ENCODE measurements at places on chromosomes 2 and 18.

DNA sequence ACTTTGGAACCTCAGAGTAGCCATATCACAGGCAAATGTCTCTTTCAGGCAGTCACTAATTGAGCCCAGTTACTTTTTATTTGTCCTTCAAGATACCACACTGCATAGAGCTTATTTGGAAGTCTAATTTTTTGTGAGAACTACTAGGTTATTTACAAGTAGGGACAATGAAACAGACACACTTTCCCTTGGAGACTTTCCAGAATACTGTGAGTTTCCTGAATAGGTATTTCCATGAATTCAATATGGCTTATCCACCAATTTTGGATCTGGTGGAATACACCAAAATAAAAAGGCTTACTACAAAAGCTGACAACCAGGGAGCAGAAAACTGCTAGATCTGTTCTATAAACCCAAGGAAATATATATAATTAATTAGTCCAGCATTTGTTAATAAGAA lies 83.3 kb downstream of the NRXN1 start:
- DNase-seq = no peak

DNA sequence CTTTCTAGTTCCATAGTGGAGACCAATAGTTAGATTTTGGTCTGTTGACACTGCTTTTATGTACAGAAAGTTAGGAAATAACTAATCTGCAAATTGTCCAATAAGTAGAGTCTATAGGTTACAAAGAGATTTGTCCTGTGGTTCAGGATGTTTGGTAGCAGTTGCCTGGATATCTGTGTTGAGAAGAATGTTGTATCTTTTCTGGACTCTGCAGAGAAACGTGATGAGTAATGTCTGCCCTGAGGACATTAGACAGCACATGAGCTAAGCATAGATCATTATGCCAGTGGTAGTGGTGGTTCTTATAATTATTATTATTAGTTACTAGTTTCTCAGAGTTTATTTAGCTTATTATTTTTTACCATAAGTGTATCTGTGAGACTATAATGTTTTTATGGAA lies 65.8 kb downstream of the ANKRD62 start:
- no peak for DNase-seq

DNA sequence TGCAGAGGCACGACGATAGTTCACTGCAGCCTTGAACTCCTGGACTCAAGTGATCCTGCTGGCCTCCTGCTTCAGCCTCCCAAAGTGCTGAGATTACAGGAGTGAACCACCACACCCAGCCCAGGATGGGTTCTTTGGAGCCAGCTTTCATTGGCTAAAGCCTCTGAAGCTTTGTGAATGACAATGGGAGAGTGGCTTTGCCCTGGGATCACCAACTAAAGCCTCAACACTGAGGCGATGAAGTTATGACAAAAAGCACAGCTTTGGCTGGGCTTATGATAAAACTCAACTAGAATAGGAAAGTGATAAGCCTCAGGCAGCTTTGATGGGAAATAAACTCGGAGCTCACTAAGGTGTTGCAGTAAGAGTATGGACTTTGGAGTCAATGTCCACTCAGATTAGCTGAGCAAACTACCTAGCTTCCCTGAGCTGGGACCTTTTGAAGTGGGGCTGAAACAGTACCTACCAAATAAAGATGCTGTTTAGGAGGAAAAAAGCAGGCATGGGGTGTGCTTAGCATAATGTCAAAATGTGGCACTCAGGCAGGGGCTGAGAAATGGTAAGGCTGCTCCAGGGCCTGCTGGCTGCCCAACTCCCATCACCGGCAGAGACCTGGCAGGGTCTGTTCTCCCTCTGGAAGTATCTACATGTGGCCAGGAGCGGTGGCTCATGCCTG lies 4.3 kb downstream of the TMEM127 start:
- DNase-seq = no peak

GRCh38 chr2:71675296-71675695 lies 221.9 kb downstream of the DYSF start:
- DNase-seq = no peak

- DNase-seq = no peak
These were observed 250.8 kb upstream of the ZEB2 start for GRCh38 chr2:144770616-144771230.

GRCh38 chr2:187655001-187655400 lies 100.8 kb upstream of the TFPI start:
- no peak for DNase-seq

DNA sequence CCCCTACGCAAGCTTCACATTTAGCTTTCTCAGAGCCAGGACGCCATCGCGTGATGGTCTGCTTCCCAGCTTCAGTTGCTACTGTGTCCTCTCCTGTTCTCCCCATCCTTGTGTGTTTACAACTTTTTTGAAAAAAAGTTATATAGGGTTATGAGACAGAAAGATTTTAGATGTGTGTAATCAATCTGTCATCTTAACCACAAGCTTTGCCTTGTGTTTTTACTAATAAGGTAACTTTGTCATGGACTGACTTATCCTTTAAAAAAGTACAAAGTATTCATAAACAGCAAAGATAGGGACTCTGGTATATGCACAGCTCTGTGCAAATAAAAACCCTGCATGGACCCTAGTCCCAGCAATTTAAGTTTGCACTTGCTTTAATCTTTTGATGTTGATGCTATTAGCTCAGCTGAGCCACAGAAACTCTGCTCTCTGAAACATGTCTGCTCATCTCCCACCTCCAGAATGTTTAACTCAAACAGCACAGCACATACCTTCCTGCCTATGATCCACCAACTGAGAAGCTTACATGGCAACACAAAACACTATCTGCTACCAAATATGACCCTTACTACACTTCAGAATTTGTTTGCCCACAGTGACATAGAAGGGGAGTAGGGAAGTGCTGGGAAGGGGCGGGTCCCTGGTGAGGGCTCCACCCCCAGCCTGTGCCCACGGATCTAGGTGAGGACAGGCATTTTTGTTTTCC lies 42.7 kb downstream of the SAP130 start:
- DNase-seq = no peak

- no peak for DNase-seq
These were observed 84.2 kb downstream of the DYNC1I2 start for GRCh38 chr2:171771463-171771862.

GRCh38 chr2:38259311-38259710 lies 117.8 kb downstream of the ATL2 start:
- no peak for DNase-seq

DNA sequence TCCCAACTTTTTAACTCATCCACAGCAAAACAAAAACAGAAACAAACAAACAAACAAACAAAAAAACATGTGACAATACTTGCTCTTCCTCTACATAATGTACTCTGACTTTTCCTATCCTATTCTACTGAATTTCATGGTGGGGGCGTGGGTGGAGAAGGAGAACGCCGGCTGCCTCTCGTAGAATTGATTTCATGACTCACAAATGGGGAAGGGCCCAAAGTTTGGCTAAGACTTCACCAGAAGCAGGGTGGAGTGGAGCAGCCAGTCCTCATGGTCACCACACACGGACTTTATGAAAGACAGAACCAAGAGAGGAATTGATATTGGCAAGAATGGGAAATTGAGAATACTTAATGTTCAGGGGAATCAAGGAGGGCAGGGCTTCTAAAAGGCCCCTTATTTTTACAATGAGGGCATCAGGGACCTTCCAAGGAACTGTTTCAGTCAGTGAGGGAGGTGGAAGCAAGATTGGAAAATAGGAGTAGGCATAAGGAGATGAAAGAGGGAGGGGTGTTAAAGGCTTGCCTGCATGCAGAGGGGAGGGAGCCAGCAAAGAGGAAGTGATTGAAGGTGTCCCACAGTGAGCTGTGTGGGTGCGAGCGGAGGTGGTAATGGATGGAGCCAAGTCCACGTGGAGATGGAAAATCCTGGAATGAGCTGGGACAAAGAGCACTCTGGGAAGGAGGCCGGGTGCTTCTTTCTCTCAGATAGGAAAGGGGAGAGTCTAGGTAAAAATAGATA lies 27.9 kb downstream of the MARCHF4 start:
- DNase-seq = no peak

DNA sequence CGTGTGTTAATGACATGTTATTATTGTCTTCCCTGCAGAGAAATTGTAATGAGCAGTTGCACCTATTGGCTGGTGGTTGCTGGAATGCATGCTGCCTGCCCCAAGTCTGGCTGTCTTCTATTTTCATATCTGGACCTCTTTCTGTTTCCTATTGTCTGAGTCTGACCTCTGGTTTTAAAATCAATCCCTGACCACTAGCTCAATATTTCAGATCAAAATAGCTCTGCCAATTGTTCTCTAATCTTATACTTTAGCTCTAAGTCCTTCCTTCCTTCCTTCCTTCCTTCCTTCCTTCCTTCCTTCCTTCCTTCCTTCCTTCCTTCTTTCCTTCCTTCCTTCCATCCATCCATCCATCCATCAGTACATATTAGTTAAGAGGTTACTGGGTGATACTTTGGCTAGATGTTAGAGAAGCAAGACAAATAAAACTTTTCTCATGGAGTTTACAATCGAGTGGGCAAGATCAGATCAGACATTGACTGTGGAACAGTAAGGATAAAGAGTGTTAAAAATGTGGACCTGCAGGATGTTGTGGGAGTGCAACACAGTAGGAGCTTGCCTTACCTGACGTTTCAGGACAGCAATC lies 417.1 kb downstream of the SOCS6 start:
- no peak for DNase-seq

DNA sequence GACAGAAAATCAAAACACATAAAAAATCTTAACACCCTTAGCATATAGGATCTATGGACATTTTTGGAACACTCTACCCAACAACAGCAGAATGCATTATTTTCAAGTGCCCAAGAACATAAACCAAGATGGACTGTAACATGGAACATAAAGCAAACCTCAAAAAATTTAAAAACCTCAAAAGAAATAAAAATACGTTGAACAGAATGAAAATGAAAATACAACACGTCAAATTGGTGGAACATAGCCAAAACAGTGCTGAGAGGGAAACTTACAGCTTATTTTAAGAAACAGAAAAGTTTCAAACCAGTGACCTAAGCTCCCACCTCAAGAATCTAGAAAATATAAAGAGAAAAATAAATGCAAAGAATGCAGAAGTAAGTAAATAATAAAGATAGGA lies 58.3 kb upstream of the BCL2L11 start:
- DNase-seq = no peak

- no peak for DNase-seq
These were observed 262.4 kb upstream of the SALL3 start for GRCh38 chr18:78717051-78717765.

GRCh38 chr18:63143330-63143771 lies 176.2 kb downstream of the BCL2 start:
- DNase-seq = no peak

- DNase-seq = no peak
These were observed 4.0 kb downstream of the EMX1 start for GRCh38 chr2:72921088-72921851.

GRCh38 chr18:58224425-58224750 lies 180.4 kb downstream of the NEDD4L start:
- no peak for DNase-seq
